ENCODE measurements at places on chromosomes 6 and 20.
A peak's percentile ranks its signal among the peaks of the same experiment; 100 is the strongest.

- DNase-seq = peak; percentile 91
Observed at GRCh38 chr6:149963462-149964307, at the start of gene ULBP1. Gene ULBP1 (plus strand): TSS chr6:149963943. CDS start chr6:149964050, 107 bp downstream.

- DNase-seq = no peak
Observed at GRCh38 chr20:62624325-62624690, 18.0 kb upstream of the SLCO4A1 start.

- no peak for DNase-seq
Observed at GRCh38 chr20:62049342-62050165, 16.1 kb downstream of the TAF4 start.

GRCh38 chr6:42402184-42402583 is 49.5 kb downstream of the TRERF1 start:
- peak; percentile 42 for DNase-seq

DNA sequence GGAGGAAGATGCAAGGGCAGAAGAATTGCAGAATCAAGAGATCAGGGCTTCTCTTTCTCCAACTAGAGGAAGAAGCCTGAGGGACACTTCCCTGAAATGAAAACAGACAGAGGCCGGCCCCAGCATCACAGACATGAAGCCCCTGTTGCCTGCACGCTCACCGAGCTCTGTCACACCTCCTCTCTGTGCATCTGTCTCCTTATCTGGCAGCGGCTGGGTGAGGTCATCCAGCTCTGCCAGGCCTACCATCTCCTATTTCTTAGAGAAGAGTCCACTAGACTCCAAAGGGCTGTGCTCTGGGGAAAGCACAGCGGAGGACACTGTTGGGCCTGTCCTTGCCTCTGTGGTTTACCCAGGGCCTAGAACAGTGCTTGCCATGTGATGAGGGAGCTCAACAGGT is 71.9 kb upstream of the MLN start:
- no peak for DNase-seq

DNA sequence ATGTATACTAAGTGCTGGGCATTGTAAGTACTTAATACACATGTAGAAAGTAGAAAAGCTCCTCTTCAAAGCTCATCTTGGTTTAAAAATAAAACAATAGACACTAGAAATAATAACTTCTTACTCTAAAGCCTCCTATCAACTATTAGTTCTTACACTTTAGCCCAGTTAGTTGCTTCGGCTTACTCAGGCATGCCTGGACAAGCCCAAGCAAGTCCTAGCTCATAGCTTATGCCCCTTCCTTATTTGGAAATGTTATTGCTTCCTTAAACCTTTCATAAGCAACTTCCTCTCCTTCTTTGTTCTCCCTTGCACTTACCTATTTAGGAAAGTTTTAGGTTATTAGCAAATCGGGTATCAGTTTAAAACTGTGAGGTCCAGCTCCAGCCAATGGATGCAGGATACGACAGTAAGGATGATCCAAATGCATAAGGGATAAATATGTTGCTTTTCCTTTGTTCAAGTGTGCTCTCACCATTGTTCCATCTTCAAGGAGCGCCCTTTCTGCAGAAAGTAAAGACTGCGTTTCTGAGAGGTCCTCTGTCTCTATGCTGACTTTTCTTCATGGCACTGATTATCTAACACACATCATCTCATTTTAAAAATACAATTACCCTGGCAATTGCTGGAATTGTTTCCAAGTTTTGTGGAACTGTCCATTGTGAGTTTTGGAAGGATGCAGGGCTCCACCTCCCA is 12.3 kb downstream of the TMEM30A start:
- peak; percentile 66 for DNase-seq

DNA sequence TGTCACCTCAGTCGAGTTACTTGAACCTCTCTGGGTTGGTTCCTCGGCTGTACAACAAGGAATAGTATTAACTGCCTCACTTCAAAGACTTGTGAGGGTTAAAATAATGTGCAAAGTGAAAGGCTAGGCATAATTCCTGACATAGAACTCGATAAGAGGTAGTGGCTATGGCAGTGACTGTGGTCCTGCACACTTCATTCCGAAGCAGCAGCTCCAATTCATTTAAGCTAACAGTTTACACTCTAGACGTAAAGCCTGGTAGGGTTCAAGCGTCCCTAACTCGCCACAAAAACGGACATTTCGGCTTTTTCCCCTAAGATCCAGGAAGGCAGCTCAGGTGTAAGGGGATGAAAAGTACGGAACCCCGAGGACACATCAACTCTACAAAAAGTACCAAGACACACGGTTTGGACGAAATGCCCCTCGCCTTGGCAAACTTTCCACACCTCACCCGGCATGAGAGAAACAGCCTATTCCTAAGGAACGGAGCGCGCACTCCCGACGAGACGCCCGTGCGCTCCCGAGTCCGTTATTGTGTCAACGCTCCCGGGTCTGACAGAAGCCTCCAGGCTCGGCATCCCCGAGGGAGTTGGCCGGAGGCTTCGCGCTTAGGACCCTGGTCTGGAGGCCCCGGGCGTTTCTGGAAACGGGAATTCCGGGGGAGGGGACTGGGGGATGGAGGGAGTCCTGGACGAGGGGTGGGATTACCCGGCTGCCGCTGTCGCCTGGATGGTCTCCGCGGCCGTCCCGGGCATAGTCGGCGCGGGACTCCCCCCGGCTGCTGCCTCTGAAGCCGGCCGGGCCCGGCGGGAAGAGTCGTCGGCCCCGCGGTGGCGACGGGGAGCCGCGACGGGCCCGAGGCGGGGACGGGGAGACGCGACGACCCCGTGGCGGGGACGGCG is 937 bp downstream of the ZNF318 start:
- DNase-seq = peak; percentile 57

DNA sequence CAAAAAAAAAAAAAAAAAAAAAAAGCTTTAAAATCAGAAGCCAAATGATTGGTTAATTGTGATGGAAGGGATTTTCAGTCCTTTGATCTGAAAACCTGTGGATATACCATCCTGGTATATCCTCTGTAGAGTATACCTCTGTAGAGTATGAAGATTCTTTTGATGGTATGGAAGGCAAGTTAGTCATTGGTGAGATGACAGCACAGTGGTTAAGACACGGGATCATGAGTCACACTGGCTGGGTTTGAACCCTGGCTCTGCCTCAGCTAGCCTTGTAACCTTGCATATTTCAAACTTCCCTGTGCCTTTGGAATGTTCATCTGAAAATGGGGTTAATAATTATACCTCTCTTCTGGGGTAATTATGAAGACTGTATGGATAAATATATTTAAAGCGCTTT is 179.3 kb downstream of the CARMIL1 start:
- peak; percentile 67 for DNase-seq

DNA sequence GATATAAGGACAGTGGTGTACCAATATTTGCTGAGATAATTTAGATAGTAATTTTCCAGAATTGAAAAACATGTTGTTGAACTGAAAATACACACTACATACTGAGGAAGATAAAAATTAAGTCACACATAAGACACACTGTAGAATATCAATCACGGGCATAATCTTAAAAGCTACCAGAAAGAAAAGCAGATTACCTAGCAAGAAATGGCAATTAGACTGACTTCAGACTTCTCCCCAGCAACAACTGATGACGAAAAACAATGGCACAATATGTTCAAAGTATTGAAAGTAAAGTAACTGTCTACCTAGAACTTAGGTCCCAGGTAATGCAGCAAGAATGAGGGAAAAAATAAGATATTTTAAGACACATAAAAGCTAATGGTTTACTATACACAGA is 46.5 kb downstream of the NOL7 start:
- no peak for DNase-seq

GRCh38 chr6:49649988-49650387 is 13.3 kb upstream of the RHAG start:
- DNase-seq = no peak

GRCh38 chr20:44651684-44652423 is at the start of gene ADA:
Gene ADA (minus strand): TSS chr20:44651699. CDS start chr20:44651607, 92 bp downstream.
- peak; percentile 66 for DNase-seq

DNA sequence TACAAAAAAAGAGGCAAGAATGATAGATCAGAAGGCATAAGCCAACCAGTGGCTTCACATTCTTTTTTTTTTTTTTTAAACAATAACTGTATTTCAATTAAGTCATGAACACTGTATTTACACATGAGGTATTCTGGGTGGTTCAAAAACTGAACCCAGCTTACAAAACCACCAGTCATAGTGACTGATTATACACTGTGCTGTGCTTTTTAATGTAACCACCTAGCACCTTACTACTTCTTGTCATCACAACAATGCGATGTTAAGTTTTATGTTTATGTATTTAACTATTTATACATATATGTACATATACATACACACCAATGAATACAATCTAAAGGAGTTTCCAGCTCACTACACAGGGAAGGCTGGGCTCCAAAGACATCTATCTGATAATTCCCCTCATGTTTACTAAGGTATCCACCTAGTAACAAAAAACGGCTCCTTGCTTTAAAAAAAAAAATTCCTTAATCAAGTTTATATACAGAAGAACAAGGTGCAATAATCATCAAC is 87.1 kb upstream of the PLN start:
- no peak for DNase-seq

DNA sequence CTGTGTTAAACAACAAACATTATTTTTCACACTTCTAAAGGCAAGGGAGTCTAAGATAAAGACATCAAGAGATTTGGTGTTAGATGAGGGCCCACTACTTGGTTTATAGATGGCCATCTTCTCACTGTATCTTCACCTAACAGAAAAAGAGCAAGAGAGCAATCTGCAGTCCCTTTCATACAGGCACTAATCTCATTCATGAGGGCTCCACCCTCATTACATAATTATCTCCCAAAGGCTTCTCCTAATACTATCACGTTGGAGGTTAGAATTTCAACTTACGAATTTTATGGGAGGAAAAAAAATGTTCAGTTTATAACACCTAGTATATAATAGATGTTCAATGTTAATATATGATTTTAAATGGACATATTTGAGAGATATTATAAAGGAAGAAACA is 45.6 kb downstream of the HDAC2 start:
- DNase-seq = no peak

DNA sequence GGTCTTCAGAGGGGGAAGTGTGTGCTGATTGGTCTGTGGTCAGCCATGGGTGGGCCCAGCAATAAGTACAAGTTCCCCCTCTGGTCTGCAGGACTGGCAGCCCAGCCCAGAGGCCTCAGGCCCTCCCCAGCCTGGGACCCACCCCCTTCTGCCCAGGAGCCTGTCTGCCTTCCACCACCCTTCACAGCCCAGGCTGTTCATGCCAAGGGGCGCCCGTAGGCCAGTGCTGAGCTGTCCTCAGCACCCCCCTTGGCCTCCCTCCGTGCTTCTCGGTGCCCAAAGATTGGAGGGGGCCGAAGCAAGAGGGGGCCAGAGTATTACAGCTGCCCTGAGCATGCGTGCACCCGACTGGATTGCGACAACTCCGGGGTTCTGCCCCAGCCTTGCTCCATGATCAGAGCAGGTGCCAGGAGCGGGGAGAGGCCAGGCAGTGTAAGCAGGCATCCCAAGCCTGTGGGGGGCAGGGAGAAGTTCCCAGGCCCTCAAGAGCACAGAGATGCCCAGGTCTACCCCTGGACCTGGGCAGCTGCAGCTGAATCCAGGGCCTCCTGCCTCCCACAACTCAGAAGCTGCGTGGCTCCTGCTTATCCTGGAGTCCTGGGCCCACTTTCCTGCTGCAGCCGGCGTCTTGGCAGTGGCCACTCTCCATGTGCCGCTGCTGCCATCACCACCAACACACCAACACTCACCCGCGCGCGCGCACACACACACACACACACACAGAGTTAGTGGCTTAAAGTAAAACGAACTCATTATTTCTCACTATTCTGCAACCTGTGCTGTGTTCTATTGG is 33.3 kb downstream of the CST9L start:
- DNase-seq = no peak

DNA sequence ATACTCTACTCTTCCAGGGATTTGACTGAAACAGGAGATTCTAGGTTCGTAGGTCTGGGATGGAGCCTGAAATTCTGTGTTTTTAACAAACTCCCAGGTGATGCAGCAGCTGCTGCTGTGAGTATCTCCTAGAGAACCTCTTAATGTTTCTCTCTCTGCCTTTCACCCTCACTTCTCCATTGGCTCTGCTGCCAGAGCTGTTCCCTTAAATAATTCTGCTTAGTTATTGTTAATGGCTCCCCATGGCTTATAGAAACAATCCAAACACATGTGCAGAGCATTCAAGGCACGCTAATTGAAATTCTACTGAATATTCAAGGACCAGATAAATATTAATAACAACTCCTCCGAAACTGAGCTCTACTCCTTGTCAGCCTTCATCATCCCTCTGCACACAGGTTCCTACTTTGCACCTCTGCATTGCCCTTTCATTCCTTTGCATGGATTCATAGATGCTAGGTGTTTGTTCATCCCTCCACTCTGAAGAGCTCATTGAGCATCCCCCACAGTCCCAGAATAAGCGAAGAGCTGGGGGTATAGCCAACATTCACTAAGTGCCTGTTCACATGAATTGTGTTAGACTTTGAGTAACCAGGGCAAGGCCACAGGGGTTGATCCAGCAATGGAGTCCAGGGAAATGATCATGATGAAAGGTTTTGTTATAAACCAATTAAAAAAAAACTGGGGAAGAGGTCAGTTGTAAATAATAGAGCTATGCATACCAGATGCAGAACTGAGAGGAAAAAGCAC is 488.4 kb upstream of the JAG1 start:
- DNase-seq = no peak

GRCh38 chr6:7166410-7167293 is 58.9 kb downstream of the RREB1 start:
- no peak for DNase-seq

GRCh38 chr6:89079511-89080234 is 878 bp upstream of the PNRC1 start:
- DNase-seq = peak; percentile 68

- no peak for DNase-seq
Observed at GRCh38 chr6:143674483-143675381, 3.0 kb upstream of the PHACTR2 start.

DNA sequence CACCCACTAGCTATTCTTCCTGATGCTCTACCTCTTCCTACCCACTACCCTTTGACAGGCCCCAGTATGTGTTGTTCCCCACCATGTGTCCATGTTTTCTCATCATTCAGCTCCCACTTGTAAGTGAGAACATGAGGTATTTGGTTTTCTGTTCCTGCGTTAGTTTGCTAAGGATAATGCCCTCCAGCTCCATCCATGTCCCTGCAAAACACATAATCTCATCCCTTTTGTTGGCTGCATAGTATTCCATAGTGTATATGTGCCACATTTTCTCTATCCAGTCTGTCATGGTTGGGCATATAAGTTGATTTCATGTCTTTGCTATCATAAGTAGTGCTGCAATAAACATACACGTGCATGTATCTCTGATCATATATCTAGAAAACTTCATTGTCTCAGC is 218.3 kb upstream of the STXBP5 start:
- DNase-seq = no peak

DNA sequence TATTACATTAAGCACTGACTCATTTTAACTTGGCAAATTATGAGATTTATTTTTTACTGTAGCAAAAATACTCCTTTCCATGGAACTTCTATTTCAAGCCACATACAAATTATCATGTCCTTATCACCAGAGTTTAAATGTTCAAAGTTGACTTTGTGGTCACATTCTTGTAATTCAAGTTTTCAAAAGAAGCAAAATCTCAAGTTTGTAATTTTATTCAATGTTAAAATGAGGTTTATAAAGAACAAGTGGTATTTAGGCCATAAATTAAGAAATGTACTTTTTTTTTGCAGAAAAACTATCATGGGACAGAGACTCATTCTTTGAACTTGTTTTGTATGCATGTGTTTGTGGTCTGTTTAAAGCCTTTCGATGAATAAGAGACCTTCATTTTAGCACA is 811.5 kb downstream of the TENT5A start:
- no peak for DNase-seq

Measured in fibroblast of skin of back (primary cell).